ENCODE measurements at places on chromosomes 12 and 14.

DNA sequence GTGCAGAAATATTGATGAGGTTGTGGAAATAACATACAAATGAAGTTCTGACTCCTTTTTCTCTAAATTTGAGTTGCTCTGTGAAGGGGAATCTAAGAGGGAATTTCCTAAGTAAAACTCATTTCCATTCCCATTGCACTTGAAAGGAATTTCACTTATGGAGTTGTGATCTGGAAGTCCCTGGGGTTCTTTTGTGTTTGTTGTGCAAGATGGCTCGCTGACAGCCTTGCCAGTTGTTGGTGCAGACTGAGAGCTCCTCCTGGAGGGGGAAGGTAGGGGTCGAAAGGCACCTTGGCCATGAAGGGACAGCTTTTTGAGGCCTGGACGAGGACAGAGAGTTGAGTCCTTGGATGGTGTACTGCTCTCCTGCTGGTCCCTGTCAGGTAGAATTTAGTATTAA lies 72.0 kb downstream of the C12orf56 start:
- no peak for DNase-seq

DNA sequence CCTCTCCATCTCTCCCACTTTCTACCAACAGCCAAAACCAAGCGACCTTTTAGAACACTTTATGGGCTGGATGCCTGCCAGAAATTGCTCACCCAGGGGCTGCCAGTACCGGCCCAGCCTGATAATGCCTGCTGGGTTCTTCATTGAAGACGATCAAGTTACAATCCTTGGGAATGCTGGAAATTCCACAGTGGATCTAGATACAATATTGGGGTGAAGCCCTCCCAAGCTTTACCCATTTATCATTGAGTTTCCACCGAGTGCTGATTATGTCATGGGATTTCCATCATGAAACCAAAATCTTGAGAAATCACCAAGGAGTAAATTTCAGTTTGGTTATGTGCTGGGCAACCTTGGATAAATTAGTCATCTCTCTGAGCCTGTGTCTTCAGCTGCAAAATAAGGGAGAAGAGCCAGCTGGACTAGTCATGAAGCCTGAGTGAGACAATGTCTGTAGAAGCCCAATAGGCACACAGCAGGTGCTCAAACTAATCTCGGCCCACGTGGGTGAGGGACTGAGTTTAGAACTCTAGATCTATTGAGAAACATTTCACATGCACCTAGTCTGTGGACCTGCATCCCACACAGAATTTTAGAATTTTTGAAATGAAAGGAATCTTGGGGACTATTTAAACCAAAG lies 75.5 kb upstream of the CLMN start:
- no peak for DNase-seq

DNA sequence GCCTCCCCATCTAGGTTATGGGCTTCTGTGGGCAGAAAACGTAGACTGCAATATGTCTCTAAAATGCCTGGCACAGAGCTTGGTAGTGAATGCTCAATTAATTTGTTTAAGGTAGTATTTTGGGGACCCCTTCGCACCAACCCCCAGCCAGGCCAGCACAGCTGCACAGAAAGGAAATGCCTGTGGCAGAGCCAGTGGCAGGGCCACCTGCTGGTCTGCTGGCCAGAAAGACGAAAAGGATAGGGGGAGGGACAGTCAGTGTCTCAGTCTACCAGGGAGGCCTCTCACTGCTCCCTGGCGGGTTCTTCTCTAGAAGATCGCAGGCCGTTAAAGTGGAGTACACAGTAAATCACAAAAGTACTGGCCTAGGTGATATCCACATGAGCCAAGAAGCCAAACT lies 3.5 kb downstream of the RAB15 start:
- peak; percentile 25 for DNase-seq

GRCh38 chr12:112126911-112127310 lies 1.6 kb downstream of the TRAFD1 start:
- no peak for DNase-seq

- DNase-seq = peak; percentile 87
These were observed 71.2 kb downstream of the LGMN start for GRCh38 chr14:92677087-92677668.

DNA sequence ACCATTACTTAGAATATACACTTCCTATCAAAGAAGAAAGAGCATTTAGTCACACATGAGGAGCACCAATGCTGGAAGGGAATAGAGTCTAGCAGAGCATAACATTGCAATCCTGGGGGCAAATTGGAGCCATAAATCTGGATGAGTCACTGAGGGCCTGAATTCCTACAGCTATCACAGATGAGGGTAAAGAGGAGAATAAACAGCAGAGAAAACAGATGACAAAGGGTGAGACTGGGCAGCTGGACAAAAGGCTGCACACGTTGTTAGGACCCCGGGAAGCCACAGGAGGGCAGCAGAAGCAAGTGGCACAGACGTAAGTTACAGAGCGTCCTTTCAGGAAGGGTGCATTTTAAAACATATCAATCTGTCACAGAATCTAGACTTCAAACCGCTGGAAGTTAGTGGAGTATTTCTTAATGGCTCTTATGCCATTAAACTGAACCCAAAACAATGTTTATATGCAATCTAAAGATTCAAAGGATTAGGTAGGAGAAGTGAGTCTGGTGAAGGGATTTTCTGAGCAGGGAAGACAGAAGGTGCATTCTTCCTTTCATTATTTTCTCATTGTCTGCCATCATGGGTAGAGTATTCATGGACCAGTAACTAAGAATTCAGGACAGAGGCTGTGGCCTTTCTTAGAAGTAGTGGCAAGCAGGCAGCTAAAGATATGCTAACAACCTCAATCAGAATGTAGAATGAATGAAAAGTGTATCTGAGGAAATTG lies 159.8 kb upstream of the DAAM1 start:
- DNase-seq = peak; percentile 23

DNA sequence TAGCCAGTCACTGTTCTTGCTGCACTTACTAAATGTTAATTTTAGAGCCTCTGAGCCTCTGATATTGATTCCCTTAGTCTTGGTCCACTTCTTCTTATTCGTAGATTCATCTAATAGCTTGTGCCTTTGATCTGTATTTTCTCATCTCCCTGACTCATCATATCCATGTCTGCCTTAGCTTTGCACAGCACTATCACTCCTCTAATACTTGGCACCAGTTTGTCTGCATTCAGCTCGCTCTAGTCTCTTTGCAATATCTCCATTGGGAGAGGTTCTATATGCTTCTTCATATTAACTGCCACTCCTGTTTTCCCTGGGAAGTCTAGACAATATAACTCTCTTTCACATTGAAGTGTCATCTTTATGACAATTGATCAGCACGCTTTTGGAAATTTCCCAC lies 68.5 kb upstream of the CSRP2 start:
- no peak for DNase-seq

DNA sequence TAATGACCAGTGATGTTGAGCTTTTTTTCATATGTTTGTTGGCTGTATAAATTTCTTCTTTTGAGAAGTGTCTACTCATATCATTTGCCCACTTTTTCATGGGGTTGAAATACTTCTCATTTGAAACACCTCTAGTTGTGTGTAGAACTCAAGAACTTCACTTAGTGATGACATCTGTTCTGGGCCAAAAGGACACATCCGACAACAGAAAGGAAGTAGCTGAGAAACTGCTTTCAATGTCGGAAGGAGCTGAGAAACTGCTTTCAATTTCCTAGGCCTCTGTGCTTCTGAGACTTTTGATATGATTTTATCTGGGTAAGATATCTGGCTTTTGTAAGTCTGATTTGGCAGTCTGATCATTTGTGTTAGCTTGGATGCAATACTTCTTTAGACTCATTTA lies 635.3 kb downstream of the TMTC2 start:
- DNase-seq = no peak

- peak; percentile 33 for DNase-seq
These were observed 3.6 kb upstream of the WSB2 start for GRCh38 chr12:118064608-118065007.

DNA sequence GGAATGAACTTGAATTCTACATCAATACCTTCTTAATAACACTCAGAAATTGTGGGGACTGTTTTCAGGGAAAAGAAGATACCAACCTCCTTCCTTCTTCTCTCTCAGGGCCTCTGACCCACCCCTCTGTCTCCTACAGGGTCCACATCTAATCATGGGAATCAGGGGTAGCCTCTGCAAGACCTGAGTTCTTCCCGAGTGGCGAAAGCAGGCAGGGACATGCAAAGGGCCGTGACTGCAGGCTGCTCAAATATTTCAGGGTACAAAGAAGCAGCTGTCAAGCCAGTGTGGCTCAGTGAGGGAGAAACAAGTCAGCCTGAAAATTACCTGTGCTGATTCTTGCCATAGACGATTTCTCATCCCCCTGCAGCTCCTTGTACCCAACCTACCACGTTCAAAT lies 123.1 kb upstream of the PARP11 start:
- DNase-seq = no peak

GRCh38 chr14:52033101-52033642 lies 35.7 kb downstream of the NID2 start:
- DNase-seq = no peak

DNA sequence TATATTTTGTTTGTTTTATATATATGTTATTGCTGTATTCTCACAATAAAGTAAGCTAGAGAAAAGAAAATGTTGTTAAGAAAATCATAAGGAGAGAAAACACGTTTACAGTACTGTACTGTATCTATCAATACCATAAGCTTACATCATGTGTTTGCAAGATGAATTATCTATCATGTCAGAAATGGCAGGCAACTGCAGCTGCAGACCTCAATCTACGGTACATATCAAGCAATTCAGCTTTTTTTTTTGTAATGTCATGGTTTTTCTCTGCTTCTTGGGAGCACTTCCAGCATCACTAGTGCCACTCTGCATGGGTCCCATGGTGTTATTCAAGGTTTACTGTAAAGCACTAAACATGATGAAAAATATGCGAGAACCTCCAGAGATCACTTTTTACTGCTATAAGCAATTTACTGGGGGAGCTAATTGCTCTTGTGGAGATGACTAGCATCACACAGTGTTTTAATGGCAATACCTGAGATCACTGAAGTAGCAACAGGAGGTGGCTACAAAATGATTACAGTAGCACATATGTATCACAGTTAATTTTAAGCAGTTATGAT lies 9.0 kb upstream of the KRT2 start:
- no peak for DNase-seq

- no peak for DNase-seq
These were observed 127.9 kb upstream of the DYRK2 start for GRCh38 chr12:67520606-67521005.

DNA sequence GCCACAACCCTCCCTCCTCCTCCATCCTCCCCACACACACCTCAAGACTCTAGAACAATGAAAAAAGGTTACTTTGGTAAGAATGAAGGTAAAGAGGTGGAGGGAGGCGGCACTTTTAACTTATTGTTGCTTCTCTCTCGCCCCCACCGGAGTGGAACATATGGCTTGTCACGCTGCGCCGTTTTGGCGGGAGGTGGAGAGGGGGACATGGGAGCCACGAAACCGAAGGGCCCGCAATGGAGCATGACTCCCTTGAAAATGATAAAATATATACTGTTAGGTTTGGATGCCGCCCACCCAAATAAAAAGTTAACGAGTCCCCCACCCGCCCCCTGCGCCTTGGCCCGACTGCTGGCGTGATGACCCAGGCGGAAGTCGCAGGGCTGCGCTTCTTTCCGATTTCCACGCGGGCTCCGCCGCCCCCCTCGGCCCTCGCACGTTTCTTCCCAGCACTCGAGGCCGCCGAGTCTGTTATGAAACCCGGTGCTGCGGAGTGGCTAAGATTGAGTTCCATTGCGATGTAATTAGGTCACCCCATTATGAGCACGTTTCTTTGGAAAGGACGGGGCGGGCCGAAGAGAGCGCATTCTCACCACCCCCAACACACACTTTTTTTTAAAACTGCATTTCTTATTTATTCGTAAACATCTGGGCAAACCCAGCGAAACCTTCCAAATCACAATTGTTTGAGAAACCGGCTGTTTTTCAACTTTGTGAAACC lies 1.4 kb upstream of the ZFP36L1 start:
- DNase-seq = peak; percentile 68
